ENCODE measurements at places on chromosomes 5 and 9.

GRCh38 chr9:2837915-2838314 is 6.0 kb downstream of the PUM3 start:
- no peak for DNase-seq

GRCh38 chr9:132894862-132895835 is 16.5 kb downstream of the SPACA9 start:
- no peak for DNase-seq

GRCh38 chr5:2502970-2503594 is 248.4 kb downstream of the IRX2 start:
- no peak for DNase-seq

GRCh38 chr5:114362197-114362976 is 517 bp downstream of the KCNN2 start:
- no peak for DNase-seq

- no peak for DNase-seq
Measured at GRCh38 chr5:149839761-149840160, 104.8 kb downstream of the PDE6A start.

- no peak for DNase-seq
Measured at GRCh38 chr9:78515108-78515507, 218.2 kb downstream of the PSAT1 start.

DNA sequence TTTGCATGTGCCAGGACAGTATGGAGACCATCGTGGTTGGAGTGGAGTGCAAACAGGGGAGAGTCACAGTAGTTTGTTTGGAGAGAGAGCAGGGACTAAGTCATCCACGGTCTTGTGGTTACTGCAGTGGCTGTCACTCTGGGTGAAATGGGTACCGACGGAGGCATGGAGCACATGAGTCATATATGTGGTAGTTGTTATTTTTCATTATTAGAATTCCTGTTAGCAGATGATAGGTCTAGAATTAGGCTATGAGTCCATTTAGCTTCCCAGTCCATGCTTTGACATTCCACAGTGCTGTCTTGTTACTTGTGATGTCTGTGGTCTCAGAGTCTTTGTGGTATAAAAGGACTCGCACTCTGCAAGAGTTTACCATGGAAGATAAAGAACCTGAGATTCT is 303.9 kb downstream of the DMRT2 start:
- DNase-seq = no peak

DNA sequence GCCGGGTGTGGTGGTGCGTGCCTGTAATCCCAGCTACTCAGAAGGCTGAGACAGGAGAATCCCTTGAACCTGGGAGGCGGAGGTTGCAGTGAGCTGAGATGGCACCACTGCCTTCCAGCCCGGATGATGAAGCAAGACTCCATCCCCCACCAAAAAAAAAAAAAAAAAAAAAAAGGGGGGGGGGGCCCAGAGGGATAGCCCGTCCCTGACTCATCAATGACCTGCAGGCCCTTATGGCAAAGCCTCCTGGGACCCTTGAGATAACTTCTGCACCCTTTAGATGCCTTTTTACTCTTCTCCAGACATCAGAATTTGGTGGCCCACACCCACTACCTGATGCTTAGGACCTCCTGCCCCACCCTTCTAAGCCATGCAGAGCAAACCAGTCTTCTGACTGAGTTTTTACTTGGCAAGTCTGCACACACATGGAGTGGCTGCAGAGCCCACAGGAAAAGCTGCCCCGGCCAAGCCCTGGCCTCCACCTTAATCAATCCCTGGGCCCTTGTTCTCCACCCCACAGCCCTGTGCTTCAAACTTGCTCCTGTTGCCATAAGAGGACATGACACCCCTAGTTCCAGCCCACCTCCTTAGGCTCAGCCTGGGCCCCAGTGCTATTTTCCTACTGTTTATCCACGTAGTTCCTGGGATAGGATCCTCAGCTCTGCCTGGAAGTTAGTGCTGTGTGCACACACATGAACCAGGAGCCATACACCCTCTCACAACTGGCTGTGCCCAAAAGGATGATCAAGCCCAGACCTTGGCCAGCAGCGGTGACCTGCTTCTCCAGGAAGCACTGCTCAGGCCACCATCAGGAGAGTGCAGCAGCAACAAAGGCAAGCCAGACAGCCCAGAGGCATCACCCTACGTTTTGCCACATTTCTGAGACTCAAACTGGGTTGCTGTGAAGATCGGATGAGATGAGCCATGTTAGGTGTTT is 5.1 kb downstream of the MGAT1 start:
- DNase-seq = no peak

- DNase-seq = no peak
Measured at GRCh38 chr5:53360811-53361210, 119.6 kb upstream of the FST start.
